ENCODE measurements at places on chromosomes 2 and 18.

DNA sequence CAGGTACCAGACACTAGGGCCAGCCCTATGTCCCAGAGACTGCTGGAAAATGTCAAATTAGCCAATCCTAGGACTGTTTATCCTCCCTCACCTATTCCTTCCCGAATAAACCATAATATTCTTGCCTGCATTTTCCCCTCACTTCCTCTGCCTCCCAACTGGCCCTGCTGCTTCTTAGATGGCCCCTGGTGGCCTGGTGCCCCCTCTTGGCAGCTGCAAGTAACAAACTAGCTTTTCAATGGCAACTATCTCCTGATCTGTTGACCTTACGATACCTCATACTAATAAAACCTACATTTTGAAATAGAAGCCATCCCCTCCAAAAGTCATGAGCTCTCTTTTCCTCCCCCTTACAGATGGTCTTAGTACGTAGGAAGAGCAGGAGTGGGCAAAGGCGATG, 132.0 kb downstream of the ALPK2 start:
- no peak for ATAC-seq

DNA sequence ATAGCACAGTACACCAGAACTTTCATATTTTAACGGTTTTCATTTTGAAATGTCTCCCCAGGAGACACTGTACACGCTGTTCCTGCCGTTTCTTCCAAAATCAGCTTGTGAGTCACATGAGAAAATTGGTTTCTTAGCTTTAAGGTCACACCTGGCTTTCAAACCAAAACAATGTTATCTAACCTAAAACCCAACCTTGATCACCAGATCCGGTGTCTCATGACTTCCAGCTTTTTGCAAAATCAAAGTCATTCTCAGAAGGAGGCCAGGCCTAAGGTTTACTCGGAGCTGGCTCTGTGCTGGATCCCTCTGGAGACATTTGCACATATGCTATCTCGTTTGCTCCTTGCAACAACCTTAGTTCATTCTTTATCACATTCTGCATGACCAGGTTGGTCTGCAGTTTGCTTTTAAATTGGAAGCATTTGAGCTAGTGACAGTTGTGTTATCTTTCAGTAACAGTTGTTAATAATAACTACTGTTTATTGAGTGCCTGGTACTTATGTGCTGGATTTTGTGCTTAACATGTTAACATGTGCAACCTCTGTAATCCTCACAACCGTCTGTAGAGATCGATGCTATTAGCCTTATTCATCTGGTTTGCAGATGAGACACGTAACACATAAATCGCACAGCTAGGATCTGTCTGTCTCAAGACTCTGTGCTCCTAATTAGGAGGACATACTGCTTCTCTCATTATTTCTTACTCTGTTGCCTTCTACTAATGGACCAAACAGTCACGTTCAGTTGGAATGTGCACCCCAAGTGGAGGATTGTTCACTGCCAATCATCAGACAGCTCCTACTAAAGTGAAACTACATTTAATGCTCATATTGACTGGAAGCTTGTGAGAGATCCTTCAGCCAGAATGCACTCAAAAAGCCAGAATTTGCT, 105.5 kb downstream of the RNF144A start:
- no peak for ATAC-seq

- ATAC-seq = no peak
These were observed 103.1 kb downstream of the SH3RF3 start for GRCh38 chr2:109231996-109232705.

- ATAC-seq = peak; percentile 62
These were observed at the start of gene FNDC4 for GRCh38 chr2:27494944-27495554. Gene FNDC4, minus strand, starts transcription at chr2:27495200. Its CDS starts 521 bp downstream, at chr2:27494679.

- peak; percentile 79 for ATAC-seq
These were observed 31.6 kb upstream of the CASP10 start for GRCh38 chr2:201151127-201151981.

DNA sequence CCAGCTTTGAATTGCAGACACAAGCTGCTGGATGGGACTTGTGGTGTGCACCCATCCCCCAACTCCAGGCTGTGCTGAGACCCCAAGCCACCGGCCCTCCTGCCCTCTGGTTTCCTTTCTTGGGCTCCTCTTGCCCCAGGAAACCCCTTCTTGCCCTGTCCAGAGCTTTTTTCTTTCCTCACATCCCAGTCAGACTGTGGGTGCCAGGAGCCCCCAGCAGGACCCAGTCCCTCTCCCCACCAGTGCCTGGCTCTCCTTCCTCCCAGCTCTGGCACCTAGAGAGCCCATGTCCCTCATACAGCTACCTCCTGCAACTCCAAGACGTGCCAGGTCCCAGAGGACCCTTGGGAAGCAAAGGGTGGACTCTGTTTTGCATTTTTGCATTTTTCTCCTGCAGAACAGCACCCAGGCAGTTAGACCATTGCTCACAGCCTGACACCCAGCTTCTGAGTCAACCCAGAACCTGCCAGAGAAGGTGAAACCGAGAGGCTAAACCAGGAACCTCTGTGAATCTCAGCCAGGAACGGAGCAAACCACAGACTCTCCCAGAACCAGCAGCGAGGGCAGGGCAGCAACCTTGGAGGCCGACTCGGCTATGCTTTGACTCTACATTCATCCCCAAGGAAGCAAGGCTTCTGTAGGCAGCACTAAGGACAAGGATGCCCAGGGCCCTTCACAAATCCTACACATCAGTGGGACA, 221.1 kb downstream of the ANAPC1 start:
- peak; percentile 74 for ATAC-seq

DNA sequence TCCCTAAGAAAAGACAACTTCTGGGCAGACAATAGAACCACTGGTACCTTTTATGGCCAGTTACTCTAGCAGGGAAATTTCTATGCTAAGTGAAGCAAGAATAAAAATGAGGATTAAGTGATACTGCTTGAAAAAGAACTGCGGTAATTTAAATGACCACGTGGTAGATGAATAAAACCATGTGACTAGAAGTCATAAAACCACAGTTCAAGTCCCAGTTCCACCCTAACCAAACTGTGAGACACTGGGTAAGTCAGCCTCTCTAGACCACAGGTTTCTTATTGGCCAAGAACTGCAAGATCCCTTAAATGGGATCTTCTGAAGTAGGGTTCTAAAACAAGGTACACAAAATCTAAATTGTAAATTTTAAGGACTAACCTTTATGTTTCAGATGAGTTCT, 12.7 kb downstream of the TMEM237 start:
- no peak for ATAC-seq

- no peak for ATAC-seq
These were observed 68.2 kb downstream of the ZSWIM2 start for GRCh38 chr2:186780701-186781316.

DNA sequence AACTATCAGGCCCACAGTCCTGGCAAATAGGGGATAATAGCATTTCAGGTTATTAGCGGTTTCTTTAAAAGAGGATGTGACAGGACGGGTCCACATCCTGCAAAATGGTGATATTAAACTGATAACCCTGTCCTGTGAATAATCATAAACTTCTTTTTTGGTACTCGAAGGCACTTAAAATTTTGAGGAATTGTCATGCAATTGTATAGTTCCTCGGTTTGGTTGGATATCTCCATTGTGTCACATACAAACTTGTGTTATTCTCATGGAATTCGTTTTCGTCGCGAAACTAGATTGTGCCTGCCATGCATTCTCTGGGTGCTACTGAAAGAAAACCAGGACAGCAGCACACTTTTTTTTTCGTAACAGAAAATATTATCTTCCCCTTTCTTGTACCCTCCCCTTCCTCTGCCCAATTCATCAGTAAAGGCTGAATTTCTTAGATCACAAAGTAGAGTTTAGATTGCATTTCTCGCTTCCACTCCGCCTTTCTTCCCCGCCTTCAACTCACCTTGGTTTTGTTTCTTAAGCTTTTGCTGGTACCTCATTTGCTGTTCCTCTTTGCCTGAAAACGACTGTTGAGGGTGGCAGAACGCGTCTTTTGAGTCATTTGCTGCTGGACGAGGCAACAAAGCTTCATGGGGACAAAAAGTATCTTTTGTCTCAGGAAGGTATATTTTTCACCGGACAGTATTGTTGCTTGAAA, 1.3 kb downstream of the CERS6 start:
- ATAC-seq = no peak

- ATAC-seq = no peak
These were observed 1418.9 kb downstream of the LRP1B start for GRCh38 chr2:140711867-140712266.

- ATAC-seq = no peak
These were observed 3.5 kb upstream of the GDF7 start for GRCh38 chr2:20663196-20664070.

DNA sequence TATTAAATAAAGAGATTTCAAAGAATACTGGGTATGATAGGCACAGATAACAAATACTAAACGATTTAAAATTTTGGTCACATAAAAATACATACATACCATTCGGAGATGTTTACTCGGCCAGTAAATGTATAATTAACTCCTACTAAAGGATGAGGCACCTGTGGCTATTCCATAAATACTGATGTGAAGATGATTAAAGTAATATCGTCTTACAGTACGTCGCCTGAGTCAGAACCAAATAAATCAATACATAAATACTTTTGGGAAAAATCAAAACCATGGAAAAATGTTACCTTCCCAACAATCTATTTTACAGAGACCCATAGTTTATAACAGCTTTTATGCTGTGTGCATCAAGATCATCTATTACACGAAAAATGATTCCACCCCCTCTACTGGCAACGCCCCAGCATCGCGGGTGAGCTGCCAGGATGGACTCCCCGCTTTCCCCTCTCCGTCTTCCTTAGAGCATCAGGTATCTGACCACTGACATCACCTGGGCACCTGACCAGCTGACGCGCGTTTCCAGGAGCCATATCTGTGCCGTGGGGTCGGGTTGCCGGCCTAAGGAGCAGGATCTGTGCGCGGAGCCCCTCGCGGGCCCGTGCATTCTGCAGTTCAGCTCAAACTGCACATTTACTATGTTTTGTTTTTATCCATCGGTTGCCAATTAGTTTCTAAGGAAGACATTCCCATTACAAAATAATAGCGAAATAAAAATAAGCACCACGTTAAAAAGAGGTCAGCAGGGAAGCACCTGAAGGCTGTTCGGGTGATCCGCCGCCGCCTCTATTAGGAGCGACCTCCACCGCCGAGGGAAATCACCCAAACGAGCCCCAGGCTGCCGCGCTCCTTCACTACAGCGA, 901 bp downstream of the ICA1L start:
- ATAC-seq = peak; percentile 82

GRCh38 chr2:73172963-73173362, 29.4 kb upstream of the NOTO start:
- ATAC-seq = peak; percentile 78

Data from activated CD4-positive, CD25-positive, alpha-beta regulatory T cell treated with anti-CD3 and anti-CD28 coated beads, Interleukin-2, amount 50 U/mL, for 24 hours (primary cell).